Stimulated activated CD4-positive, alpha-beta T cell treated with anti-CD3 and anti-CD28 coated beads, Interleukin-2, amount 100 ng/mL, for 4 hours (primary cell): ENCODE measurements at places on chromosomes 6 and 20.

- no peak for DNase-seq
Observed at GRCh38 chr6:160510199-160510598, 153.9 kb downstream of the LPA start.

- DNase-seq, result peak; percentile 40
Observed at GRCh38 chr6:156779206-156780094, 2.3 kb downstream of the ARID1B start.

- DNase-seq, result no peak
Observed at GRCh38 chr6:91476000-91476399, 889.1 kb upstream of the MAP3K7 start.

DNA sequence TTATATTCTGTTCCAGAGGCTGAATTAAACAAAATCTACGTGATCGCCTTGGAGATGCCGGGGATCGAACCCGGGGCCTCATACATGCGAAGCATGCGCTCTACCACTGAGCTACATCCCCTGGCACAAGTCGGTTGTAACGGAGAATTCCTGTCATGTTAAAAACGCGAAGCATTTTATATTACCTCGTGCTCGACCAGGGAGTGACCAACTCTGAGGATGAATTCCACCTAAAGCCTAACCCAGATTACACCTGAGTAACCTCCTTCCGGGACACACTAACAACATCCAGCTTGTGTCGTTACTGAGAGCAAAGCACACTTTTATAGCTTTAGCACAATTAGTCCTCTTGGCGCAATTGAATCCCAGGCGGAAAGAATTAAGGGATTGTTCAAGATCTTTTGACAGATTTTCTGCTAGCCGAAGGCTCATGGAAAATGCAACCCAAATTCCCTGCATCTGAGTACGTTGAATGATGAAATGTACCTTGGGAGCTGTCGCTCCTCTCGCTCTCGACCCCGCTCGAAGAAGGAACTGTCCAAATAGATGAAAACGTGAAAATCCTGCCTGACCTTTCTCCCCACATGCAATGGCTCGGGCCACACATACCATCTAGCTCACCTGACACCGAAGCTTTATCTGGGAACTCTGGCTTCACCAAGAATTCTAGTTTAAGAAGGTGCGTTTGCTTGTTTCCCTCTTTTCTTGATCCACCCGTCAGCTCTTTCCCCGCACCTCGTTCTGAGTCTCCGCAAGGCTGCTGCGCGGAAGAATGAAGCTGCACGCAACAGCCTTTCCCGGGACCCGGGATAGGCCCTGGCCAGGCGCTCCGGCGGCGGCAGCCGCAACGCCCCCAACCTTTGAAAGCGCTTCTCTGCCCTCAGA, 148.3 kb downstream of the GPX5 start:
- DNase-seq, result no peak

DNA sequence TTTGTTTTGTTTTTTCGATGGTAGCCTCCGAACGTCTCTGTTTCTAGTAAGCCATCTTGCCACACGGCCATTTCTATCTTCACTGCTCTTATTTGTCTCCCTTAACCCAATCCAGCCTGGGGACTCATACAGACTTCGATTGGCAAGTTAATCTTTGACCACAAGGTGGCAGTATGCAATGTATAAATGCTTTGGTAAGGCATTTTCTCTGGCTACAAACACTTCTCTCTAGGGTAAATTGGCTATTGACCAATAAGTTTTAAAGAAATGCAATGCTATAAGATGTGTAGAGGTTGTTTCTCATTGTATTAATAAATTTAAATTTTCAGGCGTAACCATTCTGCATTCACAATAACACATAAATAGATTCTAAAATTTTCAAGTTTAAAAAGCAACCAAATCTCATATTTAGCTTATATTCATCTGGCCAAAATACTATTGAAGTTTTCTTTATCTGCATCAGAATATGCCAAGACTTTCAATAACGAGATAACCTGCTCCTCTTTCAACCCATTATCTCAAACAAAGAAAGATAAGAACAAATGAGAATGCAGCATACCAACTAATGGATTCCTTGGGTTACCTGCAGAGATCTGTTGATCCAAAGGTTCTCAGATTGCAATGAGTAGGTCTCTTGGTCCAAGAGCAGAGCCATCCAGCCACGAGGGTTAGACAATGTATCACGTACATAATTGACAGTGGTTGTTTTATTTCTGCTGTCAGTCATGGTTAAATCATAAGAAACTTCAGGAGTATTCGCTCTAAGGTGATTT, 231.9 kb downstream of the PKHD1 start:
- DNase-seq, result no peak
